Endothelial cell (in vitro differentiated cells): ENCODE measurements at places on chromosomes 7 and 10. TPM values are rescaled to one million over a fixed set of nuclear protein-coding genes. Genes with fewer than 3 reads are reported as not detected.

GRCh38 chr10:128448796-128449195, 322.6 kb upstream of the MKI67 start:
- H3K27me3 ChIP-seq = peaks cover 1% of the 10 kb centered on the region
- no peak for DNase-seq
- H3K27ac ChIP-seq = no peak overlapping the region
- H3K4me1 ChIP-seq = no peaks in the 10 kb centered on the region

DNA sequence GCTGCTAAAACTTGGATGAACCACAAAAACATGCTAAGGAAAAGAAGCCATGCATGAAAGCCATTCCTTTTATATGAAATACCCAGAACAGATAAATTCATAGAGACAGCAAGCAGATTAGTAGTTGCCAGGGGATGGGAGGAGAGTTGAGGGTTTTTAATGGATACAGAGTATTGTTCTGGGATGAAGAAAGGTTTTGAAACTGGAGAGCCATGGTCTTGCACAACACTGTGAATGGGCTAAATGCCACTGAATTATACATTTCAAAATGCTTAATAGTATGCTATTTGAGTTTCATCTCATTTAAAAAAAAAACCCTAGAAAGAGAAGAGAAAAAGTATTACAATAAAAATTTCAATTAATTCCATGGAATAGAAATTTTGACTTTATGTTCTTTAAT, 154.3 kb downstream of the GNAT3 start:
- no peaks in the 10 kb centered on the region for H3K27me3 ChIP-seq
- H3K4me1 ChIP-seq = no peaks in the 10 kb centered on the region
- H3K27ac ChIP-seq = no peak overlapping the region

- no peaks in the 10 kb centered on the region for H3K27me3 ChIP-seq
- no peaks in the 10 kb centered on the region for H3K4me1 ChIP-seq
- no peak overlapping the region for H3K27ac ChIP-seq
- H3K4me3 ChIP-seq = no peak overlapping the region
- DNase-seq = no peak
These were observed 17.1 kb upstream of the IL6 start for GRCh38 chr7:22709857-22710256.

GRCh38 chr7:143463556-143463955, 14.1 kb upstream of the TAS2R41 start:
- DNase-seq = no peak
- H3K4me3 ChIP-seq = no peak overlapping the region
- H3K4me1 ChIP-seq = no peaks in the 10 kb centered on the region
- H3K27ac ChIP-seq = no peak overlapping the region
- no peaks in the 10 kb centered on the region for H3K36me3 ChIP-seq

The MLXIPL gene
- total RNA-seq = 8.7 TPM
